ENCODE measurements at places on chromosomes 1 and 21.

GRCh38 chr1:62064829-62065407, 129.7 kb upstream of the L1TD1 start:
- DNase-seq = no peak

GRCh38 chr1:202540014-202540413, 170.2 kb downstream of the SYT2 start:
- no peak for DNase-seq

- no peak for DNase-seq
Measured at GRCh38 chr1:46595127-46595526, 8.9 kb downstream of the MKNK1 start.

- DNase-seq = no peak
Measured at GRCh38 chr1:15959827-15960446, 16.0 kb downstream of the ZBTB17 start.

DNA sequence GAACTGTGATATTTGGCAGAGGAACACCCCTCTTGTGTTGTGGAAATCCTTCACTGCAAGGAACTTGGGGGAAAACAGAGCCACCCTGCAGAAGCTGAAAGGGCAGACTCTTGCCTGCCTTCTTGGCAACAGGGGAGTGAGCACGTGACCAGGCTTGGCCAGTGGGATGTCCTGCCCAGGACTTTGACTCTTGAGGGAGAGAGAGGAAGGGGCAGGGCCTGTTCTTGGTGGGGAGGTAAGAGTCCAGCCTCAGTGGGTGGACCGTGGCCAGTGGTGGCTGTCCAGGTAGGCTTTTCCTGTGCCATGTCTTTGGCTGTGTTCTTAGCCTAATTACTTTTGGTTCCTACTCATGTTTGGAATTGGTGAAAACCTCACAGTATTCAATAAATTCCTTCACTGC, 8.6 kb upstream of the AK2 start:
- no peak for DNase-seq
